ENCODE measurements at places on chromosomes 13 and 19.

- no peak for DNase-seq
Observed at GRCh38 chr19:49549045-49549444, 21.2 kb downstream of the RCN3 start.

DNA sequence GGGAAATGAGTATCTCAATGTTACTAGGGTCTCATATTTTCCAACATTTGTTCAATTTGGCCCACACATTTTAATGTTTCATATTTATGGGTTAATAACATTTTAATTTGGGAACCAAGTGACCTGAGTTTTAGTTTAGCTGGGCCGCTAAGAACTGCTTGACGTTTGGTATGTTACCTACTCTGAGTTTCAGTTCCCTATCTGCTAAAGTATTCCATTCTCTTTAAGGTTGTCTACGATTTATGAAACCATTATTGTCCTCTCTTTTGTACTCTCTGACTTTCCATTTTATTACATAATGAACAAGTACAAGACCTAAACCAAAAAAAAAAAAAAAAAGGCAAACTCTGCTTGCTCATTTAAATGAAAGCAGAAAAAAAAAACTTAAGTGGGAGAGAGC is 89.9 kb downstream of the FGF14 start:
- DNase-seq, result no peak

DNA sequence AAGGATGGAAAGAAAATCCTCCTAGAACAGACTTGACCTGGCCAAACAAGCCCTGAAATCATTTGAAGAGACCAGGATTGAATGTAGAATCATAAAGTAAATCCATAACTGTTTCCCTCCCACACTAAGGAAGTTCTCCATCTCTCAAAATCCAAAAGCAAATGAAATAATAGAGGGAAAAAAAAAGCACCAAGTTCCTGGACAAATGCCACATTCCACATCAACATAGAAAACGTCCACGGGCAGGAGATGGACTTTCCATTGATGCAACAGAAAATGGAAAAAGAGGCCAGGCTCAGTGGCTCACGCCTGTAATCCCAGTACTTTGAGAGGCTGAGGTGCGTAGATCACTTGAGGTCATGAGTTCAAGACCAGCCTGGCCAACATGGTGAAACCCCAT is 56.2 kb downstream of the INSR start:
- DNase-seq, result no peak

DNA sequence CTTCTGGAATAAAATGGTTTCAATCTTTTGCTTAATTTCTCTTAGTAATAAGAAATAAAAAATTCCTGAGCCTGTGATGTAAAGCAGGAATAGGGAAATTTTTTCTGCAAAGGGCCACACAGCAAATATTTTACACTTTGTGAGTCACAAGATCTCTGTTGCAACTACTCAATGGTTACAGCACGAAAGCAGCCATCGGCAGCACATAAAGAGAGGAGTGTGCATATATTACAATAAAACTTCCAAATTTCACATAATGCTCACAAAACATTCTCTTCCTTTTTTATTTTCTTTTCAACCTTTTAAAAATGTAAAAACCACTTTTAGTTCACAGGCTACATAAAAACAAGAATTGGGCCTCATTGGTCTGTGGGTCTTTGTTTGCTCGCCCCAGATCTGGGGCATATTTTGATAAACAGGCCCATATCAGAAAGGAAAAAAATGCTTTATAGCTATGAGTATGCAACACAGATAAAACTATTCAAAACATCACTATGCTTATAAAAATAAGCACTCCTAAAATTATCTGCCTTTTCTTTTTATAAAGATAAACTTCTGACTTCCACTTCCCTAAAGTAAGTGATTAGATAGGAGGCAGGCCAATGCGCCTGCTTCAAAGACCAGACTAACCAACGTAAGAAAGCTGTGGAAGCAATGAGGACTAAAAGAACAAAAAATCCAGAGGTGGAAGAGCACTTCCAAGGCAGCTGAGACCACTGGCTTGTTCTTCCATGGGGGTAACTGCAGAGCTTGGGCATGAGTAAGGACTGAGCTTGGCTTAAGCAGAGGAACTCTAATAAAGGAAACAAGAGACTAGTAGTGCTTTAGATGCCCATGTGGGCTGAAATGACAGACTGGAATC is 26.5 kb downstream of the MYCBP2 start:
- no peak for DNase-seq
